Neural progenitor cell (in vitro differentiated cells): ENCODE measurements at places on chromosomes 7 and 10. TPM values are rescaled to one million over a fixed set of nuclear protein-coding genes. Genes with fewer than 3 reads are reported as not detected.

GRCh38 chr7:85749696-85750453 lies 563.0 kb upstream of the SEMA3D start:
- DNase-seq: no peak

- DNase-seq: no peak
Observed at GRCh38 chr7:155988416-155988815, 176.2 kb upstream of the SHH start.

DNA sequence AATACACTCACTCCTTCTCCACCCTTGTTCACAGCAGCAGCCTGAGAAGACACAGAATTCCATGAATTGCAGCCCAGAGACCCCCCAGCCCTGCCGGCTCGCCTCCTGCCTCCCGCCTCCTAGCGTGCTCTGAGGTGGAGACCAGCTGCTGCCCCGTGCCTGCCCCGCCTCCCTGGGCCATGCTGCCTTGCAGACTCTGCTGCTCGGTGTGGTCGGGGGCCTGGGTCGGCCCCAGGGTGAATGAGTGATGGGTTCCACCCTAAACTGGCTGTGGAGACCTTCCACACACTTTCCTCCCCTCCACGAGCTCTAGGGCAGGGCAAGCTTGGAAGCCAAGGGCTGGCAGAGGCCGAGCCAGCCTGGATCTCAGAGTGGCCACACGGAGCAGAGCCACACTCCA lies 479.3 kb downstream of the DNAJB6 start:
- no peak for DNase-seq

DNA sequence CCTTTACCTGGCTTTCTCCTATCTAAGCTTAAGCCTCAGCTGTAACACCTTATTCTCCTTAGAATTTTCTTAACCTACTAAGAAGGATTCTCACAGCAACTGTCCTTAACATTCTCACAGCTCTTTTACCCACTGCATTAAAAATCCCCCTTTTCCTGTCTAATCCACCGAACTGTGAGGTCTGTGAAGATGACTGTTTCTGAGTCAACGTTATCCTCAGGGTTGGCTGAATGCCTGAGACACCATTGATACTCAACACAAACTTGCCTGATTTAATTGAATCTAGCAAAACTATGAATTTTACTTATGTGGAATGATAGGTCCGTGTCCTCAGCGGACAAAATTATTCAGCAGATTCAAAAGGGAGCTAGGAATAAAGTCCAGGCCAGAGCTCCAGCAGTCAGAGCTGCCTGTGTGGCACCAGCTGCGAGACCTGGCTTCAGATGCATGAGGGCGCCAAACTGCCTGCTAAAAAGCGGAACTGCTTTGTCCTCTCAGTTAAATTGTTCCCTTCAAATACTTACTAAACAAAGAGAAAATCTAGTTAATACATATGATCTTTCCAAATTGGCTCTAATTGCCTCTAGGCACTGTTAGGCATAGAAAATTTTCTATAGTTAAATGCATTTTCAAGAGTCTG lies 33.4 kb upstream of the VWDE start:
- peak; percentile 64 for DNase-seq

- peak; percentile 63 for DNase-seq
Observed at GRCh38 chr7:140638173-140638791, 2.3 kb downstream of the DENND2A start.

- no peak for DNase-seq
Observed at GRCh38 chr7:157745721-157746709, 409.2 kb downstream of the DNAJB6 start.

DNA sequence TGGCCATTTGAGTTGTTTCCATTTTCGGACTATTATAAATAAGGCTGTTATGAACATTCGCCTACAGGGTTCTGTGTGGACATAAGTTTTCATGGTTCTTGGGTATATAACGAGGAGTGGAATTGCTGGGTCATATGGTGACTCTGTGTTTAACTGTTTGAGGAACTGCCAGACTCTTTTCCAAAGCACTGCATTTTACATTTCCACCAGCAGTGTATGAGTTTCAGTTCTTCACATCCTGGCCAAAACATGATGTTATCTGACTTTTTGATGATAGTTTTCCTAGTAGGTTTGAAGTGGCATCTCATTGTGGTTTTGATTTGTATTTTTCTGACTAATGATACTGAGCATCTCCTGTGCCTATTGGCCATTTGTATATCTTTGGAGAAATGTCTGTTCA lies 5.4 kb downstream of the SUV39H2 start:
- DNase-seq: no peak

DNA sequence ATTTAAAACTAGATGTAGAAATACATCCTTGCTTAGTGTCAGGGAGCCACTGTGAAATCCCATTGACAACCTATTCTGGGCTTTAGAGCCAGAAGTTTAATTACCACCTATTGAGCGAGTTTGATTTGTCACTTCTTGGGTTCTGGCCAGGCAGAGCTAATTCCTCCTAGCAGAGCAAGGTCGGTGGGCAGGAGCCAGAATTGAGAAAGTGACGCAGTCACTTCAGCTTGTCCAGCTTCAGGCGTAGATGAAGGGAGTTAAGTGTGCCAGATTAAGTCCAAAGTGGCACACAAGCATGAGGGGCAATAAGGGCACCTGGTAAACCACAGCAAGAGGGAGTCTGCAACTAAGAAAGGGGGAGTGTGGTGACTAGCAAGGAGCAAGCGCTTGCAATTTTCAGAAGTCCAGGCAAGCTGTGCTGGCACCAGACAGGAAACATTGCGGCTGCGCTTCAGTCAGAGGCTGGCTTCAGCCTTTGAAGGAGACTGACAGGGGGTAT lies 119.4 kb downstream of the ST7 start:
- peak; percentile 52 for DNase-seq

DNA sequence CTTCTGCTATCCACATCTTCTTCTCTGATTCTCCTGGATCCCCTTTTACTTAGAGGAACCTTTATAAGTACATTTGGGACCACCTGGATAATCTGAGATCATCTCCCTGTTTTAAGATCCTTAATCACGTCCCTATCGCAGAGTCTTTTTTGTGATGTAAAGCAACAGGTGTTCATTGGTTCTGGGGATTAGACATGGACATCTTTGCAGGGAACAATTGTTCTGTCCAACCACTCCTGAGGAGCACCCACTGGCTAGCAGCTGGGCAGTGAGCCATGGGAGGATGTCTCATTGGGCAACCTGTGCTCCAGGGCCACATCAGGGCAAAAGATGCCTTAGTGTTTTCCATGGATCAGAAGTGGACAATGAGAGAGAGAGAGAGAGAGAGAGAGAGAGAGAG lies 56.0 kb downstream of the ZNF800 start:
- no peak for DNase-seq

DNA sequence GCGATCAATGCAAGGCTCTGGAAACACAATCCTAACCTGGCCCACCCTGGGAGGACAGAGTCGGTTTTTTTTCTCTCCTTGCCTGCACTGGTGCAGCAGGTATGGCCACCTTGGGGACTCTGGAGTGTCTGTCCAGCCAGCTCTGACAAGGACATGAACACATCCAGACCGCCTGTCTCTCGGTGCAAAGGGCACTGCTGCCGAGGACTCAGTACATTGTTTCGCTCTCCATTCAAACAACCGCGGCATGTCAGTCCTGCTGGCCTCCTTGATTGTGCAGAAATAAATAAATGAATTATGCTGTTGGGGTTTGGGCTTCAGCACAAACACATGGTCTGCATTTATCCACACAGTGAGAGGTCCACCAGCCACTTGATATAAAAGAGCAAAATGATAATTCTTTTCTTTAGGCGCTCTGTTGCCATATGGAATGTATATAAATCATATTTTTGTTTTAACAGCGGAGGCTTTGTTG lies 565.2 kb downstream of the KCNMA1 start:
- DNase-seq: no peak

DNA sequence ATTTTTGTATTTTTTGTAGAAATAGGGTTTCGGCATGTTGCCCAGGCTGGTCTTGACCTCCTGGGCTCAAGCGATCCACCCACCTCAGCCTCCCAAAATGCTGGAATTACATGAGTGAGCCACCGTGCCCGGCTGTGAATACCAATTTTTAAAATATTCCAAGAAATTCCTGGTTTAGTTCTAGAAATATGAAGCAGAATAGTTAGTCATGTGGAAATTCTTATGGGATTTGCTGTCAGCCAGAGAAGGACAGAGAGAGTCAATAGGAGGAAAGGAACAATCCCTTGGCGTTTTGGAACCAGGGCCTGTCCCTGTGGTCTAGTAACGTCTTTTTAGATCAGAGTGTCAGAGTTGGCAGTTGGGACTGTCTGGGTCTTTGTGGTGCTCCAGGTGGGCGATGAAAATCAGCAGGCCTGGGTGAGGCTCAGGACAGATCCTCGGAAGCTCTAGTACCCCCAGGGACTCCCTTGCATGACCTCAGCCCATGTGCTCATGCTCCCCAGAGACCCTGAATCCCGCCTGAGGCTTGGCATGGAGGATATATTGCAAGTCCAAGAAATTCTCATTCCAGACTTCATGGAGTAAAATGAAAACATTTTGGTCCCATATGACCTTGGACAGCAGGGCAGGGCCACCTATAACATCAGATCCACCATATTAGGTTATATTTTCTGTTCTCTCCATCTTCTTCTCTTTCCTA lies 7.8 kb downstream of the NODAL start:
- DNase-seq: no peak

DNA sequence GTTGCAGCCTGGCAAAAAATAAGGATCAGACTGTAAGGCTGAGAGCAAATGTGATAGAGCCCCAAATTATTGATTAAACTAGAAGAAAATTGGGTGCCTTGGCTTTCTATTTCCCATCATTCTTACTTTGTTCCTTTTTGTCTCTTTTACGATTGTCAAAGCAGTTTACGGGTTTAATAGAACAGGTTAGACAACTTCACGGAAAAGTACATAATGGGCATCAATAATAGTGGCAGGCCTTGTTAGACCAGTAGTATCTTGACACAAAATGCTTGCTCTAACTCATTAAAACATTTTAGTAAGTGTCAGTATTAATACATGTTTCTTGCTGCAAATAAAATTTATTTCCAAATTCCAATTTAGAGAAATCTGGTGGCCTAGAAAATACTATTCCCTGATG lies 14.5 kb upstream of the GGCT start:
- no peak for DNase-seq

GRCh38 chr10:88114368-88114767 lies 250.9 kb downstream of the PTEN start:
- peak; percentile 45 for DNase-seq

- no peak for DNase-seq
Observed at GRCh38 chr7:40899636-40900507, 765.1 kb downstream of the SUGCT start.

- DNase-seq: no peak
Observed at GRCh38 chr10:97128039-97128492, 57.7 kb downstream of the SLIT1 start.

GRCh38 chr7:92647011-92647625 lies 56.9 kb upstream of the FAM133B start:
- DNase-seq: no peak

- no peak for DNase-seq
Observed at GRCh38 chr10:24494236-24494635, 229.5 kb downstream of the ARHGAP21 start.

DNA sequence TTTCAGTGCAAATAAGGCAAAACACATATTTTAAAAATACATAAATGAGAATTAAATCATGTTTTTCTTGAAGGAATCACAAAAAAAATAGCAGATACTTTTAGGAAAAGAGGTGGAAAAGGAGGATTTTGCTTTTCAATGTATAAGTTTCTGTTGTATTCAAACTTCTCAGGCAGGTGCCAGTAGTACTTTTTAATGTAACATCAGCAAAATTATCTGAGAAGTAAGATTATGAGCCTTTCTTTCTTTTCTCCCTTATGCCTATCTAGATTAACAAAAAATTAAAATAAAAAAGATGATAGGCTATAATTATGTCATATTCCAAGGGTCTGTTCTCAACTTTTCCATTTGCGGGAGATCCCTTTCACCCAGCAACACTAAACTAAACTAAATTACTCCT lies 2.6 kb downstream of the DRGX start:
- no peak for DNase-seq

DNA sequence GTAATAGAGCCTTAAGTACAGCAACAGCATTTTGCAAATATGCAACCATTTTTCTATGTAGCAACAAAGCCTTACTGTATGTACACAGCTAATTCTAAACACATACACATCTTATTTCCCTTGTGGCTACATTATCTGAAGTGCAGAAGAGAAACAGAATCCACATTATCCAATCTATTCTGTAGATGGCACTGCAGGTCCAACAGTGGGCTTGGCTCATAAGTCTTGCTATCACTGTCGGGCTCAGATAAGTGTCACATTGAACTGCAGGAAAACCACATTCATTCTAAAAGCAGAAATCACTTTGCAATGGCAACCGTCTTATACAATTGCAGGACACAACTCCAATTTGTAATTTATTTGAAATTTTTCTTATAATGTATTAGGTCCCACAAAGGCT lies 109.8 kb upstream of the NOBOX start:
- peak; percentile 59 for DNase-seq

GRCh38 chr10:110425684-110426293 lies 71.9 kb upstream of the DUSP5 start:
- DNase-seq: no peak

DNA sequence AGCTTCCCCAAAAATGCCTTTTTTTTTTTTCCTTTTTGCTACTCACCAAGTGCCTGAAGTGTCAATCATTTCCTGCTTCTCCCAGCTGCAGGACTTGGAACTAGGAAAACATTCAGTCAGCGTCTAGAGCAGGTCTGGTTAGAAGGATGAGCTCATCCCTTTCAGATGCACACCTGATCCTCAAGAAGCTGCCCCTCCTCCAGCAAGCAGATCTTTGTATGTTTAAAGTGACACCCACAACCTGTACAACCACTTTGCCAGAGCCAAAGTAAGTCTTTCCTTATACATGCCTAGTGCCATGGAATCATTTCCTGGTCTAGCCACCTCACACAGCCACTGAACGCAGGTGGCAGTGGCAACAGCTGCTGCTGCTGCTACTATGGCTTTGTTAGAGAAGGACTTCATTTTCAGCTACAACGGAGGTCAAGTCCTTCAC lies 10.4 kb upstream of the USP54 start:
- no peak for DNase-seq

DNA sequence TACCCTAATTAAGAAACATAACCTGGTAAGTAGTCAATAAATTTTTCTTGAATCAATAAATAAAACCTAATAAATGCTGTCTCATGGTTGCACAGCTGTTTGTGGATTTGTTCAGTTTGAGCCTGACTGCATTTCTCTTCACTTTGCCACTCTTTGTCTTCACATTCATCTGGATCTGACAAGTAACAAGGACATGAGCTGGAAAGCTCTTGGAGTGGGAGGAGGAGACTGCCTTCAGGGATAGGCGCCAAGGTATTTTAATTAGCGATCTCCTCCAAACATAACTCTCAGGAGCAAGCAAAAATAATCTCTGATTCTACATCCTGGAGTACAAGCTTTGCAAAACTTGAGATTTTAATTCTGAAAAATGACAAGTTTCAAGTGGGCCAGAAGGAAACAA lies 251.0 kb downstream of the BMPER start:
- DNase-seq: no peak

- peak; percentile 76 for DNase-seq
Observed at GRCh38 chr10:128854963-128855362, 612.1 kb upstream of the MGMT start.

SH2D4B gene
- total RNA-seq: 0.06 and 0.11 TPM in 2 replicates

OPALIN gene
- total RNA-seq: not detected in 2 replicates

OR2A12 gene
- total RNA-seq: not detected in 2 replicates

FKBP6 gene
- total RNA-seq: not detected in 2 replicates

TAS2R4 gene
- 2.2 and 2.8 TPM in 2 replicates for total RNA-seq

FGFR2 gene
- total RNA-seq: 76.3 and 99.1 TPM in 2 replicates

MET gene
- total RNA-seq: 7.0 and 8.4 TPM in 2 replicates

GRB10 gene
- 33.9 and 53.9 TPM in 2 replicates for total RNA-seq

TAS2R39 gene
- not detected in 2 replicates for total RNA-seq

AKR1C4 gene
- not detected in 2 replicates for total RNA-seq
